Osteocyte (in vitro differentiated cells): ENCODE measurements at places on chromosomes 6 and 20.

DNA sequence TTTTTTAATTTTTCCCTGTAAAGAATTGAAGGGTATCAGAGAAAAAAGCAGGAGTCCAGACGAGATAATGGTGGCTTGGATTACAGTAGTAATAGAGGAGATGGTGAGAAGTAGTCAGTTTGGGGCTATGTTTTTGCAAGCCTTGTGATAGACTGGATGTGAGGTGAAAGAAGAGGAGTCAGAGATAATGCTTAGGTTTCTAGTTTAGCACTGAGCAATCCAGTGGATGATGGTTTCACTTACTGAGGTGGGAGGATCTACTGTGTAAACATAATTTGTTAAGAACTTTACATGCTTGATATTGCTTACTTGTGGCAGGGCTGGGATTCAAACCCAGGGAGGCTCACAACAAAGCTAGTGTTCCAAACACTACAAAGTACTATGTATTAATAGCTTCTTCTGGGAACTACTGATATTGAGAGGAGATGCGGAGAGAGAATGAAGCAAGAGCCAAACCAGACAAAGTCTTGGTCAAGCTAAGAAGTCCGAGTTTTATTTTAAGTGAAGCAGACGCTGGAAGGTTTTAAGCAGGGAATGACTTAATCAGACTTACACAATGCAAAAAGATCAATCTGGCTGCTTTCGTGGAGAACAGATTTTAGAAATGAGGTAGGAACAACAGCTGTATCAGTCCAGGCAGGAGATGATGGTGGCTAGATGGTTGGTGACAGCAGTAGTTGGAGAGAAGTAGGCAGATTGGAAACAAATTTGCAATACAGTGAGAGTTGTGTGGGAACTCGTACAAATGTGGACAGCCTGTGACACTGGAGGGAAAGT, 58.0 kb downstream of the ZFAND3 start:
- no peak for DNase-seq
- peaks cover 57% of the 10 kb centered on the region for H3K4me1 ChIP-seq
- no peak overlapping the region for H3K4me3 ChIP-seq
- no peak overlapping the region for H3K27ac ChIP-seq
- H3K36me3 ChIP-seq, result peaks cover 3% of the 10 kb centered on the region

DNA sequence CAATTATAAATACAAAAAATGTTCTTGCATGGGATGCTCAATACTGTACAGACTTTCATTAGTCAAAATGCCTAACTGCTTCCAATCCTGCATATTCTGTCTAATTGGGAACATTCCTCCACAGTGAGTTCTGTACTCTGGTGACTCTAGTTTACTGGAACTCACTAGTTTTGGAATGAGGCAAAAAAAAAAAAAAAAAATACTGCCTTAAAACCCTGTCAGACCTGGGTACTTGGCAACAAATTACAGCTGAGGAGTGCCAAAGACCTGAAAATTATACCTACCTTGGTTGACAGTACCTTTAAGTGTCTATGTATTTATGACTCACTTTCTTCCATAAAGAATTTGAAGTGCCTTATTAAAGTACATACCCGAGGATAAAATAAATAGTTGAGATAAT, 276.7 kb downstream of the FARS2 start:
- H3K4me3 ChIP-seq, result no peak overlapping the region
- H3K27me3 ChIP-seq, result no peaks in the 10 kb centered on the region
- H3K36me3 ChIP-seq, result peaks cover 2% of the 10 kb centered on the region
- DNase-seq, result no peak
- no peak overlapping the region for H3K27ac ChIP-seq

DNA sequence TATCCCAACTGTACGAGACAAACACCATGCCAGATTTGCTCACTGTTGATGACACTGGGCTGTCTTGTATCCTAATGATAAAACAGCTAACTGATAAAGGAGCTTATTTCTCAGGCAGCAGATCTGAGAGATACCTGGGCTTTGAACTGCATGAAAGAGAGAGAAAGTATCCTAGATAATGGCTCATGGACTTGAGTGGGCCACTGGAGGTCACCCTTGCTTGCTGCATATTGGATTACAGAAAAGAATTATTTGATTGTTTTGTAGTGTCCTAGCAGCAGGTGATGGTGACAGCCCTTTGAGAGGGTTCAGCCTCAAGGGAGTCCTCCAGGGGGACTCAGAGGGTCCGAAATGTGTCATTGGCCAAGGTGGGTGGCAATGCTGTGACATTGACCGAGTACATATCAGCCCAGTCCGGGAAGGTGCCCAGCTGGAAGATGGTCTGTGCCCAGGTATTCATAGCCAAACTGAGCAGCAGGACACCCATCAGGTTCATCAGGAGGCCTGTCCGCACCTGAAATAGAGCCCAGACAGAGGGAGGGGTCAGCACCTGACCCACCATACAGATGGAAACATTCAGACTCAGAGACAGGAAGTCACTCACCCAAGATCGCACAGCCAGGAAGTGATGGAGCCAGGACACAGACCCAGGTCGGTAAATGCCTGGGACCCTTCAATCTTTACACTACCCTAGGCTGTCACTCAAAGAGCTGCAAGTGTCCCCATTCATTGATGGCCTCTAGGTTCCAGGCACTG, 9.4 kb upstream of the OCSTAMP start:
- H3K4me3 ChIP-seq, result no peak overlapping the region
- H3K4me1 ChIP-seq, result peaks cover 12% of the 10 kb centered on the region
- no peaks in the 10 kb centered on the region for H3K27me3 ChIP-seq
- no peak overlapping the region for H3K27ac ChIP-seq

GRCh38 chr6:44514576-44515193, 127.2 kb downstream of the CDC5L start:
- no peak overlapping the region for H3K27ac ChIP-seq
- peak; percentile 60 for DNase-seq
- H3K27me3 ChIP-seq, result peaks cover 31% of the 10 kb centered on the region
- peaks cover 11% of the 10 kb centered on the region for H3K4me1 ChIP-seq
- H3K36me3 ChIP-seq, result peaks cover 3% of the 10 kb centered on the region
- H3K4me3 ChIP-seq, result no peak overlapping the region

- H3K36me3 ChIP-seq, result no peaks in the 10 kb centered on the region
- H3K27me3 ChIP-seq, result peaks cover 31% of the 10 kb centered on the region
- H3K27ac ChIP-seq, result no peak overlapping the region
- H3K4me3 ChIP-seq, result peak overlapping the region; percentile 83
- H3K4me1 ChIP-seq, result peaks cover 30% of the 10 kb centered on the region
Measured at GRCh38 chr6:106511288-106512047, 117.8 kb downstream of the RTN4IP1 start.

- H3K27ac ChIP-seq, result no peak overlapping the region
- H3K36me3 ChIP-seq, result no peaks in the 10 kb centered on the region
- H3K27me3 ChIP-seq, result no peaks in the 10 kb centered on the region
Measured at GRCh38 chr6:38554700-38555413, 84.9 kb downstream of the BTBD9 start.

DNA sequence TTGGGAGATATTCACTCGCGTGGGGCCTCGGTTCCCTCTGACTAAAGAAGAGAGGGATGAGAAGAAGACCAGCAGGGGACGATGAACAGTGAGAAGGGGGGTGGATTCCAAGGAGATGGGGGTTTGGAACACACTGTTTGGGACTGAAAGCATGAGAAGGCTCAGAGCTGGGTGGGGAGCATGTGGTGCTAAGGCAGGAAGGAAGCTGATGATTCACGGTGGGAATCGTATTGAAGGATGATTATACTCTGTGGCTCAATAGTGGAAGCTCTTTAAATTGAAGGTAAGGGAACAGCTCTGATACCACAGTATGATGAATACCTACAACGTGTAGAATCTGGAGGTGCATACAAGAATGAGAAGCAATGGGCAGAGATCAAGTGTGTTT, 117.5 kb upstream of the KCNK16 start:
- no peaks in the 10 kb centered on the region for H3K27me3 ChIP-seq
- DNase-seq, result no peak
- no peak overlapping the region for H3K4me3 ChIP-seq
- H3K4me1 ChIP-seq, result peaks cover 5% of the 10 kb centered on the region
- H3K36me3 ChIP-seq, result peaks cover 4% of the 10 kb centered on the region

DNA sequence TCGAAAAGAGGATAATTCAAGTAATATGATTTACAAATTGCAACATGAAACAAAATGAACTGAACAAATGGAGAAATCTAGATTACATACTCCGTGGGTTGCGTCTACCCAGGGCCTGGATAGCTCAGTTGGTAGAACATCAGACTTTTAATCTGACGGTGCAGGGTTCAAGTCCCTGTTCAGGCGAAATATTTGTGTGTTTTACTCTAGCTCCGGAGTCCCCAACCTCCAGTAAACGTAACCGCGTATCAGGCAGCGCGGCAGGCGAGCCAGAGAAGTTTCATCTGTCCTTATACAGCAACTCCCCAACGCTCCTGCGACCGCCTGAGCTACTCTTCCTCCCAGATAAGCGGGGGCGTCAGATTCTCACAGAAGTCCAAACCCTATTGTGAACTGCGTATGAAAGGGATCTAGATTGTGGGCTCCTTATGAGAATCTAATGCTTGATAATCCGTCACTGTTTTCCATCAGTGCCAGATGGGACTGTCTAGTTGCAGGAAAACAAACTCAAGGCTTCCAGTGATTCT, 176.1 kb downstream of the TRIM27 start:
- H3K4me1 ChIP-seq, result no peaks in the 10 kb centered on the region
- DNase-seq, result no peak
- H3K27me3 ChIP-seq, result peaks cover 46% of the 10 kb centered on the region
- H3K4me3 ChIP-seq, result no peak overlapping the region

DNA sequence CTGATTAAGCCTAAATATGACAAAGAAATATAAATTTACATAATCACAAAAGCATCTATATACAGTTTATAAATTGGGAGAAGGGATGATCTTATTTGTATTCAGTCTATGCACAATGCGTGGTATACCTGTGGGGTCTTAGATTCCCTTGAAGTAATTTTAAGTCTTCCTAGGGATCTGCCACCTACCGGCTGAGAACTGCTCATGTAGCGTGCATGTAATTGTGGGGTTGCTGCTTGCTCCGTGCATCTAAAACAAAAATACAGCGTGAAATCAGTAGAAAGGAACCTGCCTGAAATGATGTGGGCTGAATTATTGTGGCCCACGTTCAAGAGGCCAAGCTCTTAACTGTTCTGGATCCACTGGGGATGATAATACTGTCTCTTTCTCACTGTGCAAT, 187.3 kb downstream of the MBOAT1 start:
- no peaks in the 10 kb centered on the region for H3K27me3 ChIP-seq
- no peak overlapping the region for H3K4me3 ChIP-seq
- DNase-seq, result no peak
- H3K27ac ChIP-seq, result no peak overlapping the region
- H3K36me3 ChIP-seq, result no peaks in the 10 kb centered on the region

GRCh38 chr6:38155144-38155543, 335.6 kb downstream of the ZFAND3 start:
- no peaks in the 10 kb centered on the region for H3K27me3 ChIP-seq
- peaks cover 17% of the 10 kb centered on the region for H3K4me1 ChIP-seq
- DNase-seq, result no peak
- H3K27ac ChIP-seq, result peak overlapping the region; percentile 80
- H3K4me3 ChIP-seq, result no peak overlapping the region

DNA sequence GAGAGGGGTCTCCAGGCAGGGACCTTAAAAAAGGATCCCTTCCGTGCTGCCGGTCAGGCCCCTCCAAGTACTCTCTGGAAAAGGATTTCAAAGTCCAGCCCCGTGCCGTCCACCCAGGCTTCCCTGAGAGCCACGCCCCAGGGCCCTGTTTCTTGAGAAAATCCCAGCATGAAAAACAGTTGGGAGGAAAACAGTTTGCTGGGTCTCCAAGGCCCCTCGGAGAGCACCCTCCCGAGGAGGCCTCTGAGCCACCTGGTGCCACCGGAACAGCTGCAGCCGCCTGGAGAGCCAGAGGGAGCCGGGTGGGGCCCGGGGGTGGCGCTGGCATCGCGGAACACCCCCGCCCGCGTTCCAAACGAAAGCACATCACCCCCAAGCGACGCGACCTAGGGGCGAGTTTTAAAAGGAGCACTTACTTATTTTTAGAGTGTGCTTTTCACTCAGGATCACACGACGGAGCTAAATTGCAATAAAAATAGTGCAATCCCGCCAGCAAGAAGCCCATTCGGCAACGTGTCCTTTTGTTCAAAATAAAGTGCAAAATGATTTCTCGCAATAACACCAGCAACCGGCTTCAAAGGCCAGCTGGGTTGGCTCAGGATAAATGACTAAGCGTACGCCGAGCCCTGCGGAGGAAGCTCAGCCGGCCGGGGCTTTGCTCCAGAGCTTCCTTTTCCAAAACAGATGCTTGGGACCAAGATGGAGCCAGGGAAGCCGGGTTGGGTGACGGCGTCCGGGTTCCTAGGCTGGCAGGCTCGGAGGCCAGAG, 64.2 kb downstream of the YTHDF1 start:
- no peaks in the 10 kb centered on the region for H3K4me1 ChIP-seq
- H3K27me3 ChIP-seq, result peaks cover 17% of the 10 kb centered on the region
- no peak overlapping the region for H3K27ac ChIP-seq
- no peak overlapping the region for H3K4me3 ChIP-seq
- no peak for DNase-seq

GRCh38 chr6:31933537-31933936, 6.0 kb downstream of the C2 start:
- H3K36me3 ChIP-seq, result no peaks in the 10 kb centered on the region
- DNase-seq, result no peak
- peaks cover 13% of the 10 kb centered on the region for H3K27me3 ChIP-seq
- no peaks in the 10 kb centered on the region for H3K4me1 ChIP-seq
- H3K27ac ChIP-seq, result no peak overlapping the region

GRCh38 chr6:138465007-138465645, 34.2 kb downstream of the NHSL1 start:
- no peaks in the 10 kb centered on the region for H3K27me3 ChIP-seq
- peak overlapping the region; percentile 58 for H3K27ac ChIP-seq
- H3K4me1 ChIP-seq, result peaks cover 12% of the 10 kb centered on the region
- H3K4me3 ChIP-seq, result no peak overlapping the region
- no peak for DNase-seq

DNA sequence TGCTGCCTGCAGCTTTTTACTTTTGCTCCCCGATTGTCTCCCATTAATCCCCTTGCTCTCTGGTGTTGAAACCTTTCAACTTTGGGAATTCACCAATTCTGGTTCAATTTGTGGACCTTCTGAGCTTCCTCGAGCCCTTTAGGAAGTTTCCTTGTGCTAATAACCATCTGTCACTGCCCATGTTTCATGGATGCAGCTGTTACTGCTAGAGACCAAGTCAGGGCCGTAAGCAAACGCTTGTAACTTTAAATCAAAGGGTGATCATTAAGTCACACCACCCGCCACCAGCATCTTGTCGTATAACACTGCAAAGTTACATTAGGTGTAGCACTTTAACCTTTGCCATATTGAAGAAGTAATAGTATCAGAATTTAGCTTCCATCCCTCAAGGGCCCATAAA, 268.3 kb upstream of the SASH1 start:
- no peak for DNase-seq
- no peak overlapping the region for H3K27ac ChIP-seq
- H3K4me1 ChIP-seq, result peaks cover 5% of the 10 kb centered on the region
- H3K27me3 ChIP-seq, result no peaks in the 10 kb centered on the region

GRCh38 chr20:31720486-31721407, 1.9 kb downstream of the BCL2L1 start:
- peaks cover 65% of the 10 kb centered on the region for H3K4me1 ChIP-seq
- peak overlapping the region; percentile 98 for H3K27ac ChIP-seq
- peaks cover 36% of the 10 kb centered on the region for H3K36me3 ChIP-seq
- H3K27me3 ChIP-seq, result no peaks in the 10 kb centered on the region
- peak overlapping the region; percentile 90 for H3K4me3 ChIP-seq
- DNase-seq, result no peak
